ENCODE measurements at places on chromosomes 6 and 20. TPM values are rescaled to one million over a fixed set of nuclear protein-coding genes. Genes with fewer than 3 reads are reported as not detected.

The VWA7 gene
- total RNA-seq, result 1.5 TPM

The MACROD2 gene
- 3.9 TPM for total RNA-seq

The TCP11 gene
- not detected for total RNA-seq

The POM121L2 gene
- 0.09 TPM for total RNA-seq

The ADGRF5 gene
- total RNA-seq, result 0.06 TPM

The SNX3 gene
- total RNA-seq, result 72.5 TPM

The RALGAPA2 gene
- total RNA-seq, result 25.5 TPM

DNA sequence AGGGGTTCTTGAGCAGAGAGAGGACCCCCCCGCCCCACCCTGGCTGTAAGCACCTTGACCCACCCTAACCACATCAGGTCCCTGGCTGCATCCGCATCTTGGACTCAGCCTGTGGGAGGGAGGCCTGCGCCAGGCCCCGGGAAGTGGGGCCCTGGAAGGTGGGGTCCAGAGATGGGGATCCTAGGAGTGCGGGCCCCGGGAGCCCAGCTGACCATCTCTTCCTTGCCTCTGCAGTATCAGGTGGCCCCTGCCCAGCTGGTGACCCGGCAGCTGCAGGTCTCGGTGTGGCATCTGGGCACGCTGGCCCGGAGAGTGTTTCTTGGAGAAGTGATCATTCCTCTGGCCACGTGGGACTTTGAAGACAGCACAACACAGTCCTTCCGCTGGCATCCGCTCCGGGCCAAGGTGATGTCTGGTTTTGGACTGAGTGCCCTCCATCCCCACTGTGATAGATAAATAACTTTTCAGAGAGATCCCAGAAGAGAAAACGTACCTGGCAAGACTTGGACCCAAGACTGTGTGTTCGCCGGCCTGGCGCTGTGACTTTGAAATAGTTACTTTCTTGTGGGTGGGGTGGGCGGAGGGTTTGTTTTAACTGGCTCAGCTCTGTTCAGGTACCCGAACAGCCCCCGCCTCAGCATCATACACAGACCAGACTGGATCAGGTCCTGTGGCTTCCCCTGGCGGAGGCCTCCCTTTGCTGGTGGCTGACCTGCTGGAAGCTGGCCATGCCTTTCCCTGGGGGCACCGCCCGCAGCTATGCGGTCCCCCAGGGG is 62.0 kb downstream of the EZR start:
- no peaks in the 10 kb centered on the region for H3K36me3 ChIP-seq
- H3K4me1 ChIP-seq, result no peaks in the 10 kb centered on the region
- H3K27me3 ChIP-seq, result no peaks in the 10 kb centered on the region
- no peak overlapping the region for H3K4me3 ChIP-seq
- H3K27ac ChIP-seq, result no peak overlapping the region

DNA sequence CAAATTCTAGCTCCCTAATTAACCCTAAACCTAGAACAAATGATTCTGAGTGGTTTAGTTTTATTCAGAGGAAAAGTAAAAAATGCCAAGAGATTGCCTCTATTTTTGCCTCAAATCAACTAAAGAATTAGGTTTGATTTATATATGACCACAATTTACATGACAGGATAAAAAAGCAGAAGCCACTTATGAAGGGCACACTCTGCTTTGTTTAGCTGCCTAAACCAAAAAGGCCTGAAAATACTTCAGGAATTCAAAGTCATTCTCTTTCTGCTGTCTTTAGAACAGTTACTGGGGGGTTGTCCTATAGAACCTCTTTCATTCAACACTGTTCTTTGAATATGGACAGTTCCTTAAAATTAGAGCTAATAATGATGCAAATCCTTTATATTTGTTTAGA is 5.3 kb downstream of the FBXO5 start:
- H3K36me3 ChIP-seq, result peaks cover 41% of the 10 kb centered on the region
- H3K4me3 ChIP-seq, result no peak overlapping the region
- peaks cover 8% of the 10 kb centered on the region for H3K4me1 ChIP-seq

DNA sequence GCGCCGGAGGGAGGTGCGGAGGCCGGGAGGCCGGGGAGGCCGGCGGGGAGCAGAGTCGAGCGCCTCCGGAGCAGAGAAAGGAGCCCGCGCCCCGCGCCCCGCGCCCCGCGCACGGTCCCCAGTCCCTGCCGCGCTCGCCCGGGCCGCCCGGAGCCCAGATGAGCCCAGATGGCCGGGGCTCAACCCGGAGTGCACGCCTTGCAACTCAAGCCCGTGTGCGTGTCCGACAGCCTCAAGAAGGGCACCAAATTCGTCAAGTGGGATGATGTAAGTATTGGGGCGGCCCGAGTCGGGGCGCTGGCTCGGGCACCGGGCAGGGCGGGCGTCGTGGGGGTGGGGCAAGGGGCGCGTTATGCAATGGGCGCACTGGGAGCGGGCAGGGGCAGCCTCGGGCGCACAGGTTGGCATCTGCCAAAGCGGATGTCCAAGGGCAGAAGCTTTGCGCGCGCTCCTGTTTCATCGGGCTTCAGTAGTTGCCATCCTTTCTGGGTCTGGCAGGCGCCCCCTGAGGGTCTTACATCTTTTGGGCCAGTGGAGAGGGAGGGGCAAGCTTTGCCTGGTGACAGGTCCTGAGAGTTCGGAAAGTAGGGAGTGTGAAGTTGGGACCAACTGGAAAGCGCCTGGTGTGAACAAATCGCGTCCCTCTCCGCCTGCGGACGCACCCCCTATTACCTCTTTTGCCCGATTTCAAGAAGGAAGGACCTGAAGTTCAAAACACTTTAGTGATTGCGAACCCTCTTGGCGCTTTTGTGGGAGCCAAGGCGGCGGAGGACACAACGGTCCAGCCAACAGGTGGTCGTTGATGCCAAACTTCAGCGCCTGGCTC is 631 bp downstream of the PLCB1 start:
- H3K4me1 ChIP-seq, result no peaks in the 10 kb centered on the region
- H3K27me3 ChIP-seq, result peaks cover 20% of the 10 kb centered on the region
- no peak for DNase-seq
- H3K4me3 ChIP-seq, result peak overlapping the region; percentile 58
- no peaks in the 10 kb centered on the region for H3K36me3 ChIP-seq
- H3K27ac ChIP-seq, result no peak overlapping the region

The BTN3A1 gene
- 5.1 TPM for total RNA-seq

GRCh38 chr6:66772800-66773199 is 1065.8 kb upstream of the EYS start:
- DNase-seq, result no peak
- H3K4me3 ChIP-seq, result no peak overlapping the region
- H3K27ac ChIP-seq, result no peak overlapping the region
- H3K27me3 ChIP-seq, result no peaks in the 10 kb centered on the region

The EDN1 gene
- total RNA-seq, result 1.1 TPM

- no peak overlapping the region for H3K27ac ChIP-seq
- H3K4me1 ChIP-seq, result no peaks in the 10 kb centered on the region
- no peak for DNase-seq
- no peaks in the 10 kb centered on the region for H3K27me3 ChIP-seq
- H3K4me3 ChIP-seq, result no peak overlapping the region
Measured at GRCh38 chr6:68194846-68195478, 440.1 kb upstream of the ADGRB3 start.

The USP49 gene
- 21.1 TPM for total RNA-seq

DNA sequence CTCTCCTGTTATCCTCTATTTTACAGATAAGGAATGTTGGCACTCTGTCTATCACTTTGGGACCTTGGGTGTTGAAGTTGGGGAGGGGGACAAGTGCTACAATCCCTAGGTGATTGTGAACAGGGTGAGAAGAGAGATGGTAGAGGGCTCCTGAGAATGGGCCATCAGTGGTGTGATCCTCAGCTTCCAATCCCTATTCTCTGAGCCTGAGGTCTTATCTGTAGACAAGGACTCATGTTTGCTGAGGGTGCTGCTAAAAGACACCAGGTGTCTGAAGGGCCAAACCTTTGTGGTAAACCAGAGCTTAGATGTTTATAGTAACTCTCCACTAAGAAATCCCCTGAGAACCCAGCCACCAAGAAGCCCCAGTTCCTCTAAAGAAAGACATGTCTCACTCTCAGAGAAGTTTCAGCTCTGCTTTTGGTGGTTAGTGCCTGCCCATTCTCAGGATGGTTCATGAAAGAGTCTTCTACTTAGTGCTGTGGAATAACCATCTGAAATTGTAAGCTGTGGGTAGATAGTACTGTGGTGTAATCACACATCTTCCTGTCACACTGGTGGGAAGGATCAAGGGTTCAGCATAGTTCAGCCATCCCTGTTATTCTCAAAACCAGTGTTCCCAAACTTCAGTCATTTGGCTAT is 58.2 kb upstream of the IL20RA start:
- no peak for DNase-seq
- H3K27ac ChIP-seq, result no peak overlapping the region
- no peaks in the 10 kb centered on the region for H3K4me1 ChIP-seq
- no peaks in the 10 kb centered on the region for H3K36me3 ChIP-seq
- no peak overlapping the region for H3K4me3 ChIP-seq

The NHLRC1 gene
- 0.58 TPM for total RNA-seq

The SLCO4A1 gene
- total RNA-seq, result 18.2 TPM

- DNase-seq, result no peak
- peaks cover 3% of the 10 kb centered on the region for H3K4me1 ChIP-seq
- H3K27ac ChIP-seq, result no peak overlapping the region
- H3K27me3 ChIP-seq, result no peaks in the 10 kb centered on the region
- H3K36me3 ChIP-seq, result no peaks in the 10 kb centered on the region
- H3K4me3 ChIP-seq, result no peak overlapping the region
Measured at GRCh38 chr6:107770541-107770940, 53.6 kb downstream of the SCML4 start.

Data from H1 (cell line).